ENCODE measurements at places on chromosomes 16 and 17.
A peak's percentile ranks its signal among the peaks of the same experiment; 100 is the strongest.

GRCh38 chr16:34648-34987 is 18.8 kb downstream of the POLR3K start:
- no peak for DNase-seq

GRCh38 chr16:85638695-85639409 is 25.7 kb downstream of the GSE1 start:
- no peak for DNase-seq

- no peak for DNase-seq
Measured at GRCh38 chr16:49782405-49782804, 73.5 kb downstream of the ZNF423 start.

DNA sequence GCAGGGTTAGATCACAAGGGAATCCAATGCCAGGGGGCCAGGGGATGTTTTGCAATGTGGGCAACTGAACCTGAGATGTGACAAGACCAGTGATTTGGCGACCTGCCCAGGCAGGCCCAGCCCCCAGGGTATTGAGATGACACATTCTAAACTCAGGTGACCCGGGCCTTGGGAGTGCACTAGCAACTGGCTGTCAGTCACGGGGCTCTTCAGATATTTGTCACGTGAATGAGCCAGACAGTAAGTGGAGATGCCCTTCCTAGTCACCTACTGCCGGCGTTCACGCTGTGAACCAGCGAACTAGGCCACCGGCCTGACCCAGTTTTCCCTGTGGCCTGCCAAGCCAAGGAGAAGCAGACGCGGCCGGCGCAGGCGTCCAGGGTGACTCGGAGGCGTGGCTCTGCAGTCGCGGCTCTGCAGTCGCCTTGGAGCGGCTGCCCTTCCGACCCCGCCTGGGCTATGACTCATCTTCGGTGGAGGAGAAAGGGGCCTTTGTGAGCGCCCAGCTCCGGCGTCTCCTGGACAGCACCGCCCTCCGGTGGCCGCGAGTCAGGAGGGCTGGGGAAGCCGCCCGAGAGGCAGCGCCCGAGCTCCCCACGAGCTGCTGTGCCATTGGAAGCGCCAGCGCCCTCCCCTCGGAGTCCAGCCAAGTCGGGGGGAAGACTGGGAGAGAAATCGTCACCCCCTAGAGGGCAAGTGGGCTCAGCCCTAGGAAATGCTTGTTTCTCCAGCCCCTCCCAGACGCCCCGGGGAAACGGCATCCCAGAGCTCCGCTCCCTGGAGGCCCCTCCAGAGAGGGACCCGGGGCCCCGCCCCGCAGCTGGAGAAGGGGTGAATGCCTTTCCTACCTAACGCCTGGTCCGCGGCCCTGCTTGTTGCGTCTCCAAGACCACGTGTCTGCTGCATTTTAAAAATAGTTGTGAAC is 38.8 kb downstream of the WSB1 start:
- DNase-seq = peak; percentile 74

DNA sequence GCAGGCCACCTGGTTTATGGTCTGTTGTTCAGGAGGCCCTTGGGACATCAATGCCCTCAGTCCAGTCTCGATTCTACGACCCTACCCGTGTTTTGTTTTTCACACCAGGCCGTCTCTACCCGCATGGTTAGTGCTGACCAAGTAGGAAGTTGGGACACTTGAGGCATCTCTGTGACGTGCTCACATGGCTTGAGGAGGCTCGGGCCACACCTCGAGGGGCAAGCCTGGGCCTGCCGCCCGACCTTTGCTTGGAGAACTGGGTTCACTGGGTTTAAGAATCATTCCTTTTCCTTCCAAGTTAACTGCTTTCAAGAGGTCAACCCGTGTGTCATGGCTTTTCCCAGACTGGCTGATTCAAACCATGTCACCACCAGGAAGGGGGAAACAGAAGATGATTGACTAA is 86.8 kb downstream of the CMIP start:
- DNase-seq = no peak

- DNase-seq = no peak
Measured at GRCh38 chr16:3573146-3573815, 3.9 kb downstream of the NLRC3 start.

DNA sequence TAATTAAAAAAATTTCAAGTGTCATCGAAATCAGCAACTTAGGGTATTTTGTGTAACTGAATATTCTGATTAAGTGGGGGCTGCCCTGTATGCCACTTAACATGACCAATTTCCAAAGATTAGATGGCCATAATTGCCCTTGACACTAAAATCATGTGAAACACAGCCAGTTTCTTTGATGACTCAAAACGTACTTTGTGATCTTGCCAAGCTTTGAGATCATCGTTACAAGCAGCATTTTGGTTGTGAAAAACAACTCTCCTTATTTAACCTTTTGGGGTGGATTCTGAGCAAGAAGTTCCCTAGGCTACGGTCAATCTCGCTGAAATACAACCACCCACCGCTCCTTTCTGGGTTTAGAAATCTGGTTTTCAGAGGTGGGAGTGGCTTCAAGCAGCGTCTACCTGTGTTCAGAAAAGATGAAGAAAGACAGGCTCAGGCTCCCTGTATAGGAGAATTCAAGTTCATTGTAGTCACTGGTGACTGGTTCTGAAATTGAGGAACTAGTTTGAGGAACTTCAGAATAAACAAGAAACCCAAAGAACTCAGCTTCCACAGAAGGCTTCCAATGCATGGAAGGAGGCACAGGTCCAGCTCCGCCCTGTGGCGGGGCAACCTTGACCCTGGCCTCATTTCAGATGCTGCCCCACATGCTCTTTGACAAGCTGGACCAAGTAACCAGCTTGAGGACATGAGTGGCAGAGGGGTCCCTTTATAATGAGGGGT is 9.4 kb downstream of the MAP3K14 start:
- DNase-seq = no peak

DNA sequence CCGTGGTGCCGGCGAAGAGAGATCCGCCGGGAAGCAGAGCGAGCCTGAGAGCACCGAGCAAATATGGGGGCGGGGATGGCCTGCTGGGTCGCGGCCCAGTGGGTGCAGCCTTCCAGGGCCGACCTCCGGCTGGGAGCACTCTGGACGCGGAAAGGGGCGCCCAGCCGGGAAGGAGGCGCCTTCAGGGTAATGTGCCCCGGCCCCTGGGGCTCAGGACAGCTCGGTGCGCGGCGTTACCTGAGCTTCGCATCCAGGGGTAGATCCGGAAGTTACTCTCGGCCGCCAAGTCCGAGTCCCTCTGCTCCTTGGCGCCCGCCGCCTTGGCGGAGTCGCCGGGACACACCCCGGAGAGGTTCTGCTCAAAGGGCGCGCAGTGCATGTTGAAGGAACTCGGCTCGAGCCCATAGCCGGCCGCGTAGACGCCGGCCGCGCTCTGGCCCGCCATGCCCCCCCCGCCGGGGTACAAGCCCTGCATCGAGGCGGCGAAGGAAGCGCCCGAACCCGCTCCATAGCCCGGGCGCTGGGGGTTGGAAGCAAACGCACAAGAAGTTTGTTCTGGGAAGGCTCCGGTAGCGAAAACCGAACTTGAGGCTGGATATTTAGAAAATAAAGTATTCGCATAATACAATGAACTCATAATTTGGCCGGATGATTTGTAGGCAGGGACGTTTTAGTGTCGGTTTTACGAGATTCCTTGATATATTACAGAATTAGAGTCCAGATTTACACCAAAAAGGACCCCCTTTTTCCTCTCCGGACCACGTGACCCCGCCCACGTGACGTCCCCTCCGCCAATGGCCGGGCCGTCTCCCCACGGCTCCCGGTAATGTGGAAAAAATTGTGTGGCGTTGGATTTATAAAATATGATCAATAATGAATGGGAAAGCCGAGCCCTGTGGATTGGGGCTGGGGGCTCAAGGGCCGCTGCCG is at the start of gene HOXB7:
HOXB7 (minus strand) TSS at position 736 of the 930 bp plus-strand sequence; CDS start at position 637, 99 bp downstream.
- peak; percentile 80 for DNase-seq

- DNase-seq = no peak
Measured at GRCh38 chr16:30853758-30854157, 40.1 kb downstream of the BCL7C start.

- DNase-seq = no peak
Measured at GRCh38 chr17:41697122-41697962, 8.7 kb downstream of the EIF1 start.

GRCh38 chr16:24694931-24695330 is 34.5 kb upstream of the TNRC6A start:
- DNase-seq = no peak

GRCh38 chr16:2828521-2828840 is 1.6 kb upstream of the ZG16B start:
- no peak for DNase-seq

DNA sequence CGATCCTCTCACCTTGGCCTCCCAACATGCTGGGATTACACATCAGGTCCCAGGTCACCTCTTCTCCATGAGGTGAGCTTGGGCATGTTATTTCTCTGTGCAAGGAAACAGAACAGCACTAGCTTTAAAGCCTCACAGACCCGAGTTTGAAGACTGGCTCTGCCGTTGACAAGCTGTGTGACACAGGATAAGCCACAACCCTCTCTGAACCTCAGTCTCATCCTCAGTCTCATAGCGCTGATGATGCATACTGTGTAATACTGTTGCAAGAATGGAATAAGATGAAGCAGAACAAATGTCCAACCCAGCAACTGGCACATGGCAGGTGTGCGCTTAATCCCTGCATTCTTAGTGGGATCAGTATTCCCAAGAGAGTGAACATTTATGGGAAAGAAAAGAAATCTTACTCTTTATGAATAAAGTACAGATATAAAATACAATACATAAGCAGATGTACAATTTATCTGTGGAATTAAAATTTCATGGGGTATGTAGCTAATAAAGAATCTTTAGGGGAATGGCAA is 43.5 kb downstream of the ABAT start:
- DNase-seq = no peak

DNA sequence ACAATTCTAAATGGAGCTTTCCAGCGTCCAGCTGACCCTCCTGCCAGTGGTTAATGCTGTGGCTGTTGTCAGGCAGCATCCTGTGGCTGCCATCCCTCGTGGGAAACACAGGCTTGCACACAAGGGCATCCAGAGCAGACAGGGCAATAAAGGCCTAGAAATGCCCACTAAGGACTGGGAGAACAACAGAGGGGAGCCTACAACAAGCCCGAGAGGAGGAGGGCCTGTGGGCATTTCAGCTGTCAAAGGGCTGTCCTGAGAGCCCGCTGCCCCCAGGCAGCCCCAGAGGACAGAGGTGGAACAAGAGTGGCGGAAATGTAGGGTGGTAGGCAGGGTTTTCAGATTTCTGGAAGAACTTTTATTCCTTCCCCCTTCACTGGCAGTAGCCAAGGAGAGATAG is 81.1 kb downstream of the TNRC6C start:
- DNase-seq = no peak

GRCh38 chr17:19501219-19501618 is 32.4 kb upstream of the SLC47A1 start:
- DNase-seq = no peak

GRCh38 chr17:17166446-17166845 is 39.7 kb downstream of the PLD6 start:
- DNase-seq = no peak

DNA sequence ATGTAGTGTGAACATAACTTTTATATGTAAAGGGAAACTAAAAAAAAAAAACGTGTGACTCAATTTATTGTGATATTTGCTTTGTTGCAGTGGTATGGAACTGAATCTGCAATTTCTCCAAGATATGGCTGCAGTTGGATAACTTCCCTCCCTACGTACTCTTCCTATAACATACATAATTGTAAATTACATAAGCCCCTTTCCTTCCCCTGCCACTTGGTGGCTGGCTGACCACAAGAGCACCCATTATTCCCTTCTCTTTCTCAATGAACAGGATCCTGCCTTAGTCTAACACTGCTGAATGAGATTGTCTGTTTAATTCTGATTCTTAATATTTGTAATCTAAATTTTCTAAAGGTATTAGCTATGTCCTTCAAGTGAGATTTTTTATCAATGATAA is 27.8 kb downstream of the CCL4 start:
- DNase-seq = no peak

- DNase-seq = no peak
Measured at GRCh38 chr16:54942353-54942943, 11.8 kb downstream of the IRX5 start.

DNA sequence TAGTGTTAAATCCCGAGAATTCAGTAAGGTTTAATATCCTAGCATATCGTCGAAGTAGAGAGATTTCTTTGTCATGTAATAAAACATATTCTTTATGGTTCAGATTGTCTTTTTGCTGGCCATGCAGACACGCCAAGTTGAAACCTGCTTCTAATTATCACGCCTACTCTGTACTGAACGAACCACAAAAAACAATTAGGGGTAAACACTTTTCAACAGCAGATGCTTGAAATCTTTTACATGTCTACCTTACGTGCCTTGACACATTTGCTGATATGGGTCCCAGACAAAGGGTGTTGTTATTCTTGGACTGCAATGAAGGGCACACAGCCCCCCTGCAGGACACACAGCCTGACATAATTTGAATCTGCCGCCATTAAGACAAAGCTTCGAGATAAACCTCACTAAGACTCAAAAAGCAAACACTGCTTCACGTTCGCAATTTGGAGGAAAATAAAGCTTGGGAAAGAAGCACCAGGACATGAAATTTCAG is 13.3 kb downstream of the WIPI1 start:
- DNase-seq = no peak

GRCh38 chr16:66649167-66649566 is 44.7 kb downstream of the CMTM3 start:
- DNase-seq = no peak

DNA sequence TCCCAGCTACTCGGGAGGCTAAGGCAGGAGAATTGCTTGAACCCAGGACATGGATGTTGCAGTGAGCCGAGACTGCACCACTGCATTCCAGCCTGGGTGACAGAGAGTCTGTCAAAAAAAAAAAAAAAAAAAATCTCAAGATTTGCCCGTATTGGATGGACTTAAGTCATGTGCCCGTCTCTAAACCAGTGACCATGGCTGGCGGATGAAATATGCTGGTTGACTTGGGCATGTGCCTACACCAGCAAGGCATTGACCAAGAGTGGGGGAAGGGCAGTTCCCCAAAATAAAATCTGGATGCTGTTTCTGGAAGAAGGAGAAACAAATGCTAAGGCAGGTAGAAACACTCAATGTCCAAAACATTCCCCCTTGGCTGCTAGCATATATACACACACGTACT is 21.5 kb upstream of the COL1A1 start:
- DNase-seq = no peak

DNA sequence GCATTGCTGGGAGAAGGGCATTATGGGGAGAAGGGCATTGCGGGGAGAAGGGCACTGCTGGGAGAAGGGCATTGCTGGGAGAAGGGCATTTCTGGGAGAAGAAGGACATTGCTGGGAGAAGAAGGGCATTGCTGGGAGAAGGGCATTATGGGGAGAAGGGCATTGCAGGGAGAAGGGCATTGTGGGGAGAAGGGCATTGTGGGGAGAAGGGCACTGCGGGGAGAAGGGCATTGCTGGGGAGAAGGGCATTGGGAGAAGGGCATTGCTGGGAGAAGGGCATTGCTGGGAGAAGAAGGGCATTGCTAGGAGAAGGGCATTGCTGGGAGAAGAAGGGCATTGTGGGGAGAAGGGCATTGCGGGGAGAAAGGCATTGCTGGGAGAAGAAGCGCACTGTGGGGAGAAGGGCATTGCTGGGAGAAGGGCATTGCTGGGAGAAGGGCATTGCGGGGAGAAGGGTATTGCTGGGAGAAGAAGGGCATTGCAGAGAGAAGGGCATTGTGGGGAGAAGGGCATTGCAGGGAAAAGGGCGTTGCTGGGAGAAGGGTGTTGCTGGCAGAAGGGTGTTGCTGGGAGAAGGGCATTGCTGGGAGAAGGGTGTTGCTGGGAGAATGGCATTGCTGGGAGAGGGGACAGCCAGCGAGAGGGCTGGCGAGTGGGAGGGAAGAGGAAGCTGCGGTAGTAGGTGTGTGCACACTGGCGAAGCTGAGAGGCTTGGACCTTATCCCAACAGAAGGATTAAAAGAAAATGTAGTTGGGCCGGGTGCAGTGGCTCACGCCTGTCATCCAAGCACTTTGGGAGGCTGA is 4.6 kb upstream of the PYDC1 start:
- DNase-seq = no peak

All from GM19239 (cell line).